ENCODE measurements at places on chromosomes 11 and 22.

DNA sequence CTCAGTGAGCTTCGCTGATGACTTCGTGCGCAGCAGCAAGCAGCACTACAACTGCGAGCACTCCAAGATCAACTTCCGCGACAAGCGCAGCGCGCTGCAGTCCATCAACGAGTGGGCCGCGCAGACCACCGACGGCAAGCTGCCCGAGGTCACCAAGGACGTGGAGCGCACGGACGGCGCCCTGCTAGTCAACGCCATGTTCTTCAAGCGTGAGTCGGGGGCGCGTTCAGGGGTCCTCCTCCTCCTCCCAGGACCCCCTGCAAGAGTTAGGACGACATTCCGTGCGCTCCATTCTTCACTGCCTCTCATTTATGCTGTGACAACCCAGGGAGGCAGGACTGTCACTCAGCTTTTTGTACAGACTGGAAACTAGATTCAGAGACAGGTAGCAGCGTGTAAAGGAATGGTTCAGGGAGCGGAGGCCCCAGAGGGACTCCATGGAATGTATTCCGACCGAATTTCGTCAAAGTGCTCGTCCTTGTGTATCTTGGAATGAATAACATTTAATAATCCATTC is 4.8 kb downstream of the SERPINH1 start:
- no peak for DNase-seq

- DNase-seq: no peak
Observed at GRCh38 chr11:64865286-64866172, 12.9 kb downstream of the EHD1 start.

DNA sequence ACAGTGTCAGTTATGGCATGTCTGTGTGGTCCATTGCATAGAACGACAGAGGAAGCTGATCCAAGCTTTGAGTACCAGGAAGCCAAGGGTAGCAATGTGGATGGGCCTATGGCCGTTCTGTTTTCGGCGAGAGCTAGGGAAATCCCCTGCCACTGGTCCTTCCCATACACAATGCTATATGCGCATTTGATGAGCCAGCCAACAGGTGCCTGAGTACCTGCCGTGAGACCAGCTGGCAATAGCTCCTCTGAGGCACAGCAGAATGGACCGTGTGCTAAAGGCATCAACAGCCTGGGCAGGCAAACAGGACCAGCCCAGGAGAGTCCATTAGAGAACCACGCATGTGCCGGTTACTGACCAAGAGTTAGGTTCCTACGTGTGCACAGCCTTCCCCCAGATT is 753.0 kb downstream of the NTM start:
- no peak for DNase-seq

GRCh38 chr11:106242718-106243415 is 165.4 kb downstream of the AASDHPPT start:
- no peak for DNase-seq

DNA sequence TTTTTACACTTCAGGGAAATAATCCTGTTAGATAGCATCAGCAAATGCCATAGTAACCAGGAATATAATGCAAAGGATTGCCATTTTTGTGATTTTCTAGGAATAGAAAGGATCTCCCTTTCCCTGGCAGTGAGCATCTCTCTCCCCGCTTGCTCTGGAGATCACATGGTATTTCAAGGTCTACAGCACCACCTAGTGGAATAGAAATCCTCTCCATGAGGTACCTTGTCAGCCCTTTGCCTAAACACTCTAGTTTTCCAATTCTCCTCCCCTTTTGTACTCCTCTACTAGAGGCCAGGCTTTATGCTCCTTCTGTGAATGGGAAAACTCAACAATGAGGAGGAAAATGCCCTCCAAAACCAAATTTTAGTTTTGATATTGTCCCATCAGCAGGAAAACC is 78.4 kb downstream of the XRRA1 start:
- no peak for DNase-seq

DNA sequence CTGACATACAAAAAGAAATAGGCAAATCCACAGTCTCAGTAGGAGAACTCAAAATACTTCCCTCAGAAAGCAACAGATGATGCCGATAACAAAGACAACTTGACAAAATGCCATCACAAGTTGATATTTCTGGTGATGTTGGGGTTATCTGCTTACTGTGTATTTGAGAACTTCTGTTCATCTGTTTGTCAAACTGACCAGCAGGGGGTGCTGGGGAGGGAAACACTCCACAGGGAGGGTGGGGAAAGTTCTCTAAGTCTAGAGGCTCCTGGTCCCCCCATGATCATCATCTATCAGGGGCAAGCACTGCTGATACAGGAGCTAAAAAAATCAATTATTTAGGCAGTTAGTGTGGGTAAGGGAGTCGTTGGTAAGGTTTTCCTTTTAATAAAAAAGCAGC is 19.2 kb downstream of the GLYATL1 start:
- DNase-seq: peak; percentile 25

DNA sequence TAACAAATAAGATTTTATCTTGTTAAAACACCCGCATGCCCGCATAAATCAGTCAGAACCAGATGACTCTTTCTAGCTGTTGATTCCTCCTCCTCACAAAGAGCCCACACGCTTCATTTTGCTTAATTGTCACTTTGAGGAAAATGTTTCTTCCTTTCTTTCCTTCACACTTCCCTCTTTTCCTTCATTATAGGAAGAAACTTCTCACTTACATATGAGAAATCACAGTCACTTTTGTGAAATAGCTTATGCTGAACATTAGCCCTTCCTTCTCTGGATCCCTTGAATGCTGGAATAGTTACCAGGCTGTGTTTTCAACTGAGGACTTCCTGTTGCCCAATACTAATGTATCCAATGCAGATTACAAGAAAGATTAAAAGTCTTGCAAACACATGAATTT is 5.8 kb downstream of the MS4A6E start:
- no peak for DNase-seq

- DNase-seq: no peak
Observed at GRCh38 chr11:103358251-103358650, 249.0 kb downstream of the DYNC2H1 start.

- DNase-seq: no peak
Observed at GRCh38 chr11:130651066-130651855, 202.8 kb downstream of the ADAMTS15 start.

GRCh38 chr11:104098555-104098954 is 62.1 kb downstream of the DDI1 start:
- no peak for DNase-seq

- no peak for DNase-seq
Observed at GRCh38 chr11:16611926-16612565, 126.4 kb upstream of the C11orf58 start.
